ENCODE measurements at places on chromosomes 11 and 22.

GRCh38 chr11:2212411-2213251 is 41.0 kb upstream of the TH start:
- peak; percentile 0 for DNase-seq

GRCh38 chr11:72430741-72431570 is 3.4 kb downstream of the CLPB start:
- DNase-seq = peak; percentile 5

DNA sequence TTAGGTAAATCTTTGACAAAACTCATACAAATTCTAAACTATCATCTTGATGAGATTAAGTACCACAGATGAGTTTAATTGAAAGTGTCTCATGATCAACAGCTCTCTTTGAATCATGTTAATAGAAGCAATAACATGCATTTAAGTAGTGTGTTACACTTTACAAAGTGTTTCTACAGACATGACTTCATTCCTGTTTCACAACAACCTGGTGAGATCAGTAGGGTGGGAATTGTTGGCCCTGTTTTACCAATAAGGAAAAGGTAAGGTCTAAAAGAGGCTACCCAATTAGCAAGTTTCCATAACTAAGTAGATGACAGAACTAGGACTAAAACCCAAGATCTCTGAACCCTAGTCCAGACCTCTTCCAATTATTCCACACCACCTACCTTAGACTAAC is 12.7 kb upstream of the PRSS23 start:
- no peak for DNase-seq

DNA sequence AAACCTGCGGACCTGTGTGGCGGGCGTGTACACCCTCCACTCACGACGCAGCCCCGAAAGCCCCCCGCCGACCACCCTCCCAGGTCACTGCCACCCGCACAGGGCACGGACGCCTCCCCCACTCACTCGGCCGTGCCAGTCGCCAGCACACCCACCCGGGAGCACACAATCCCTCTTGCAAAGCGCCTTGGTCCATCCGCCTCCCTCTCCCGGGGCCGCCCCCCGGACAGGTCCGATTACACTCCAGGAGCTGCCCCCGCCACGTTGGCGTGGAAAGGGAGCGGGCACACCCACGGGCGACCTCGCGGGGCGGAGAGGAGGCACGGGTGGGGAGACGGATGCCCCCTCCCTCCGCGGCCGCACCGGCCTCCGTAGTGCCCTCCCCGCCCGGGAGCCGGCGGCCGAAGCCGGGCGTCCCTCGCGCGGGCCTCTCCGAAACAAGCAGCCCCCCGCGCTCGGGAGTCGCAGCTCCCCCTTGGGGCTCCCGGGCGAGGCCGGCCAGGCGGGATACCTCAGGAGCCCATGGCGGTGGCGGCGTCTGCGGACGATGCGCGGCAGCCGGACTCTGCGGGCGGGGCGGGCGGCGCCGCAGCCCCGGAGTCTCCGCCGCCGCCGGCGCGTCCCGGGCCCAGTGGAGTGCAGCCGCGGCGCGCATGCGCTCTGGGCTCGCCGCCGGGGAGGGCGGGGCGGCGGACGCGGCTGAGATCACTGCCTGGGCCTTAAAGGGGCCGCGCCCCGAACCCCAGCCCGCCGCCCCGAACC is at the start of gene TMEM184B:
TSS of gene TMEM184B (minus strand) at position 638 of the 762 bp plus-strand sequence. CDS start 25,049 bp downstream, outside the sequence.
- peak; percentile 81 for DNase-seq
